Astrocyte (in vitro differentiated cells and primary cell): ENCODE measurements at places on chromosomes 4 and X. TPM values are rescaled to one million over a fixed set of nuclear protein-coding genes. Genes with fewer than 3 reads are reported as not detected.

Gene CD38
- 0.94 and 1.0 TPM in 2 replicates for total RNA-seq

Gene BEND2
- not detected in 2 replicates for total RNA-seq

Gene DLG3
- 14.5 and 15.2 TPM in 2 replicates for total RNA-seq

GRCh38 chrX:130539721-130540321 lies 138.0 kb downstream of the RBMX2 start:
- no peaks in the 10 kb centered on the region for H3K4me1 ChIP-seq
- H3K4me3 ChIP-seq: no peak overlapping the region
- H3K36me3 ChIP-seq: no peaks in the 10 kb centered on the region
- no peak overlapping the region for H3K27ac ChIP-seq

Gene SCD5
- 61.7 and 63.1 TPM in 2 replicates for total RNA-seq

GRCh38 chr4:133162941-133163340 lies 13.8 kb downstream of the PCDH10 start:
- no peak for DNase-seq
- no peak overlapping the region for H3K27ac ChIP-seq
- no peak overlapping the region for H3K4me3 ChIP-seq
- no peaks in the 10 kb centered on the region for H3K36me3 ChIP-seq

GRCh38 chr4:71095545-71095944 lies 102.1 kb downstream of the DCK start:
- no peaks in the 10 kb centered on the region for H3K36me3 ChIP-seq
- no peak overlapping the region for H3K27ac ChIP-seq
- no peaks in the 10 kb centered on the region for H3K4me1 ChIP-seq

DNA sequence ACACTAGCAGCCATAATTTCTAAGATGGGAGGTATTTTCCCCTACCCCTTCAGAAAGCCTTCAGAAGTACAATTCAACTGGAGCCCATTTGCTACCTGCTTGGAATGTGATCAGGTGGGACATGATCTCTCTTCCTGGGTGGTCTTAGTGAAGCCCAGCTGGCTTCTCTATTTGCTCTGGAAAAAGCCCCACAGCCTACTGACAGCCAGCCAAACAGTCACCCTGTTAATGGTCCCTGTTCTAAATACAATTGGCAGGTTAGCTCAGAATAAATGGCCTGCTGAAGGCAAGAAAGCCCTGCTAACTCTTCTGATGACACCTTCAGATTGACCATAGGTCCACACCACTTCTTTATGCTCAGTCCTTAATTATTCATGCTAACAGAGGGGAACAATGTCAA lies 39.9 kb downstream of the HS6ST2 start:
- no peak overlapping the region for H3K4me3 ChIP-seq
- H3K27ac ChIP-seq: no peak overlapping the region
- DNase-seq: no peak
- H3K27me3 ChIP-seq: no peaks in the 10 kb centered on the region

Gene ZNF630
- 1.3 and 1.8 TPM in 2 replicates for total RNA-seq

Gene GAGE13
- not detected in 2 replicates for total RNA-seq

Gene TBC1D25
- total RNA-seq: 13.1 and 13.6 TPM in 2 replicates

Gene XPNPEP2
- not detected in 2 replicates for total RNA-seq

DNA sequence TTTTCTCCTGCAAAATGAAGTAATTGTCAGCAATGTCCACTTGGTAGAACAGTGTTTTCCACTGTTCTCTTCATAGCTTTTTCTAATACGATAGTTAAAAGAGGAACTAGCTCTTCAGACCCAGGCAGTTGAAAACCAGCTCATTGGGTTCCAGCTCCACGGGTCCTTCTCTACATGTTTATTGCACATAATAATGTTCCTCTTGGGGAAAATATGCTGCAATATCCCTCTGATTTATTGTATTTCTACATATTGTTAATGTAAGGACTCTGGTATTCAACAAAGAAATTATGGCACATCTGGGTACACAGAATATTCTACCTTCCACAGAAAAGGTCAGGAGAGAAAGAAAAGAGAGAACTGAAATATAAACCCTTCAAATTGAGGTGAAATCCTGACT lies 473.4 kb downstream of the TRIML1 start:
- H3K36me3 ChIP-seq: no peaks in the 10 kb centered on the region
- no peaks in the 10 kb centered on the region for H3K4me1 ChIP-seq
- H3K4me3 ChIP-seq: no peak overlapping the region
- H3K27ac ChIP-seq: no peak overlapping the region
- H3K27me3 ChIP-seq: no peaks in the 10 kb centered on the region

- peak; percentile 50 for DNase-seq
- H3K4me3 ChIP-seq: no peak overlapping the region
- H3K27me3 ChIP-seq: no peaks in the 10 kb centered on the region
- no peaks in the 10 kb centered on the region for H3K36me3 ChIP-seq
Measured at GRCh38 chr4:155777971-155778735, 19.3 kb downstream of the GUCY1B1 start.

Gene TMEM271
- total RNA-seq: 4.4 and 6.2 TPM in 2 replicates

Gene PRR32
- not detected in 2 replicates for total RNA-seq

GRCh38 chrX:39773150-39773549 lies 324.6 kb downstream of the BCOR start:
- no peaks in the 10 kb centered on the region for H3K36me3 ChIP-seq
- H3K27me3 ChIP-seq: no peaks in the 10 kb centered on the region
- H3K4me1 ChIP-seq: peaks cover 16% of the 10 kb centered on the region
- H3K27ac ChIP-seq: no peak overlapping the region
- H3K4me3 ChIP-seq: no peak overlapping the region

Gene CCKAR
- not detected in 2 replicates for total RNA-seq

Gene MSX1
- total RNA-seq: 0.87 and 0.91 TPM in 2 replicates

- no peak overlapping the region for H3K27ac ChIP-seq
- peaks cover 21% of the 10 kb centered on the region for H3K36me3 ChIP-seq
- no peaks in the 10 kb centered on the region for H3K27me3 ChIP-seq
- peaks cover 5% of the 10 kb centered on the region for H3K4me1 ChIP-seq
- H3K4me3 ChIP-seq: no peak overlapping the region
Measured at GRCh38 chr4:53455766-53456165, 78.3 kb downstream of the FIP1L1 start.
